ENCODE measurements at places on chromosomes 5 and 9.

DNA sequence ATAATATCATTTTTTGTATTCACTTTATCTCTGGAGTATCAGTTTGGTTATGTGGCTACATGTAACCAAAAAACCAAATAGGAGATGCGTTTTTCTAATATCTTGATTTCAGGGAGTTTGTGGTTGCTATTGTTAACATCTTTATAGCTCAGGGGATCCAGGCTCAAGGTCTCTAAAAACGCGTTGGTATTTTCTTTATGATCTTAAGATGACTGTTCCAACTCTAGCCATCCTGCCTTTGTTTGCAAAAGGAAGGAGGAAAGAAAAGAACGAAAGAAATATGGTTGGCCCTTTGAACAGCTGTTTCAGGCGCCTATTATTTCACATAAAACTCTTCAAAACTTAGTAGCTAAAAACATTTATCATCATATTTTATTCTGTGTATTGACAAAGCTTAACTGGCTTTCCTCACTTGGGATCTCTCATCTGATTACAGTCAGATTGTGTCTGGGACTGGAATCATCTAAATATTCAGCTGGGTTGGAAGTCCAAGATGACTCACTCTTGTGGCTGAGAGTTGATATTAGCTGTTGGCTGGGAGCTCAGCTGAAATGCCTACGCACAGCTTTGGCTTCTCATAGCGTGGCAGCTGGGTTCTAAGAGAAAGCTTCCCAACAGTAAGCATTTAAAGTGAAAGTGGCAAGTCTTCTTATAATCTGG, 60.1 kb downstream of the FAM174A start:
- DNase-seq = no peak

- DNase-seq = no peak
Measured at GRCh38 chr5:143065185-143065965, 295.2 kb downstream of the ARHGAP26 start.

- no peak for DNase-seq
Measured at GRCh38 chr9:83006378-83006777, 56.6 kb downstream of the RASEF start.

- no peak for DNase-seq
Measured at GRCh38 chr9:124708074-124708473, 63.0 kb downstream of the NR6A1 start.

- no peak for DNase-seq
Measured at GRCh38 chr5:90022002-90022710, 387.4 kb downstream of the CETN3 start.

- no peak for DNase-seq
Measured at GRCh38 chr9:24721621-24722020, 175.9 kb upstream of the IZUMO3 start.

GRCh38 chr5:37637165-37637845, 202.5 kb downstream of the GDNF start:
- no peak for DNase-seq

DNA sequence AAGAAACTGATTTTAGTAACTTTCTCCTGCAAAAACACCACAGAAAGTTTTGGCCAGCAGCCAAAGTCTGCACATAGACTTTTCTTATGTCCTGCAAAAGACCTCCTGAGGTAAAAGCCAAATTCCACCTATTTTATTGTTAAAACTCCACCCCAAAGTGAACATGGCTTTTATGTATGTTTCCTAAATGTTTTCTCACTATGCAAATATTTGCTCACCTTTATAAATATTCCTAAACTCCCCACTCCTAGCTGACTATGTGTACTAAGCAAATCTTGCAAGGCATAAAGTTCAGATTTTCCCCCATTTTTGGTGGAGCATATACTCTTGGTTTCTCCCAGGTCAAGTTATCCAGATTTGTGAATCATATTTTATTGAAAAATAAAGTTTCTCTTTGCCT, 446.2 kb downstream of the DNAH5 start:
- DNase-seq = no peak

DNA sequence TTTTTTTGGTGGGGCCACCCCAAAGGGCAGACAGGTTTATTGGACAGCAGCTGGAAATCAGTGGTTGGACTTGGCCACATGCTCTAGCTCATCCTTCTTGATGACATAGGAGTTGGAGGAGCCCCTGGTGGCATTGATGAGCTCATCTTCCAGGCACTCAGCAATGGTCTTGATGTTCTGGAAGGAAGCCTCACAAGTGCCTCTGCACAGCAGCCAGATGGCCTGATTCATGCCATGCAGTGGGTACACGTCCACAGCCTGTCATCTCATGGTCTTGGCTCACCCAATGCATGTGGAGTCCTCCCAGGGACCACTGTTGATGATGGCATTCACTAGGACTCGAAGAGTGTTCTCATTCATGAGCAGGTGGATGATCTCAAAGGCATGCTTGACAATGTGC, 11.3 kb upstream of the RCL1 start:
- DNase-seq = no peak

Measured in NCI-H2029 treated with DMSO at 0.1 percent for 48 hours (cell line).